GM04503 (cell line): ENCODE measurements at places on chromosomes 3 and 15.

GRCh38 chr3:15297608-15298350 lies 34.6 kb downstream of the SH3BP5 start:
- no peak for DNase-seq

DNA sequence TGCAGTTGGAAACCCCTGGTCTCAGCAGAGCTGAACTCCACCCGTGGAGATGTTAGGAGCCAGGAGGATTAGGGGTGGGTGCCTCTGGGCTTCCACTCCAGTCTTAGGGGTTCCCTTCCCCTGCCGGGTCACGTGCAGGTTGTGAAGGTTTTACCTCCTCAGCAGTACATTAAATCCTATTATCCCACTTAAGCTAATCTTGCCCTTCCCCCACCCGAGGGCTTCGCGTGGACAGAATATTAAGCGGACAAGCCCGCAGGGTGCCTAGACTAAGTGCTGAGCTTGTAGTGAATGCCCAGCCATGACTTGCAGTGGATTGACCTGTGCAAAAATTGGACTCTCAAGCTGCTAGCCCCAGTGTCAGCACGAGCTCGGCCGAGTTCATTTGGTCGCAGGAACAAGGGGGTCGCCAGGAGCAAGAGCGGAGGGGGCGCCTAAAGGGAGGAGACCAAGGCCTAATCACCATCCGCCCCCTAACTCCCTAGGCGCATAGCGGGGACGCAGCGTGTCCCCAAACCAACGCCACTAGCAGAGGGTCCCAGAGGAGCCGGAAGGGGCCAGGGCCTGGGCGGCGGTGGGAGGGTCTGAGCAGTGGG lies 498 bp upstream of the SEMA4B start:
- no peak for DNase-seq

DNA sequence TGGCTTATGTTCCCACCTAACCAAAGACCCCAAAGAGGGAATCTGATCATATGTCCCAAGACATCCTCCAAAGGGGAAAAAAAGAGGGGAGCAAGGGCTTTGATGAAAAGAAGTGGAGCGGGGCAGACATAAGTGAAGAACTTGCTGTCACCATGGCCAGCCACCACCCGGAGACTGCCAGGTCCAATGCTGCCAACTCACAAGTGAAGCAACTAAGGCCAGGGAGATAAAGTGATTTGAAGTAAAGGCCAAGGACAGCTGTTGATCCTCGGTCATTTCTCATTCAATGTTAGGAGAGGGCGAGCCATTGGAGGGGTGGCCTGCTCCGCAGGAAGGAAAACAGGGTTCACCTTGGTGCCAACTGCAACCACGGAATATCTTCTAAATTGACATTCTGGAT lies 72.6 kb upstream of the C3orf80 start:
- DNase-seq = no peak

DNA sequence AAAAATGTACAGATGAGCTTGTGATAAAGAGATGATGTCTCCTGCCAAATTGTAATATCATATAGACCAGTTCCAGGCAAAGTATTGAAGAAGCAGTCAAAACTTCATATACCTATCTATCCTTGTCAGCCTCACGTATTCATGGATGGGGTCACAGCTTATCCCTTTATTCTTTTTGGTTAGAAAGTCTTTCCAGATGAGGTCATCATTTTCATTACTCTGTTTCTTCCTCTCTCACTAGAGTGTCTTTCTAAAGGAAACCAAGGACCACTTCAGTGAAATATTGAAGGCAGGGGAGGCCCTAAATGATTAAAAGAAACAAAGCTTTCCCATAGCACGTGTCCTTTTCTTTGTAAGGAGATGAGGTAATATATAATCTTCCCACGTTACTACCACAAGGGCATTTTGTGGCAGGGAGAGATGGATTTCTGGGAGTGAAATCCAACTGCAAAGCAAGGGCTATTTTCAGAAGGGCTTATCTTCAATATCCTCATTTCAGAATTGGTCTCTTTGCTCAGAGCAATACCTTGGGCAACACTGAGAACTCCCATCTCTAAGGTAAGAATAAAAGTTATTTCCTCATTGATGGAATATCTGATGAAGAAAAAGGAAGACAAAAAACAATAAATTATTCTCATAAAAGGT lies 260.2 kb downstream of the TIGIT start:
- no peak for DNase-seq

DNA sequence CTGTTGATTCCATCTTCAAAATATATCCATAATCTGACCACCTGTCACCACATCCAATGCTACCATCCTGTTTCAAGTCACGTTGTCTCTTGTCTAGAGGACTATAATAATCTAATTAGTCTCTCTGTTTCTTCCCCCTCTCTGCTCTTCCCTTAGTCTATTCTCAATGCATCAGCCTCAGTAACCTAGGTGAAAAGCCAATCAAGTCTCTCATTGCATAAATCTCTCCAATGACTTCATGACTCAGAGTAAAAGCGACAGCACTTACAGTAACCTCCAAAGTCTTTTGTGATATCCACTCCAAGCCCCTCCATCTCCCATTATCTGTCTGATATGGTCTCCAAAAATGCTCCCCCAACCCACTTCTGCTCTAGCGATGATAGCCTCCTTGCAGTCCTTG lies 7.2 kb downstream of the UBA3 start:
- no peak for DNase-seq

DNA sequence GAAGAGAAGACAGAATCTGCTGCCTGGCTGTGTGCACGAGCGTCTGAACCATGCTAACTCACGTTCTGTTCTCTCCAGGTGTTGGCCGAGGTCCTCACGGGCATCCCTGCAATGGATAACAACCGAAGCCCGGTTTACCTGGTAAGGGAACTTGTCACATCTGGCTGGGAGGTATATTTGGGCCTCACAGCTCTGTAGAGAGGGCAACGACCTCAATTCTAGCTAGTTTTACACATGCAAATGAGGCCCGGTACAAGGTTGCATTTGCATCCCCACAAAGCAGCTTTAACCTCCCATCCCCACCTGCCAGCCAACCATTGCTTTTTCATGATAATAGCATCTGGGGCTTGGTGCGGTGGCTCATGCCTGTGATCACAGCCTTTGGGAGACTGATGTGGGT lies 22.0 kb upstream of the TATDN2 start:
- no peak for DNase-seq

DNA sequence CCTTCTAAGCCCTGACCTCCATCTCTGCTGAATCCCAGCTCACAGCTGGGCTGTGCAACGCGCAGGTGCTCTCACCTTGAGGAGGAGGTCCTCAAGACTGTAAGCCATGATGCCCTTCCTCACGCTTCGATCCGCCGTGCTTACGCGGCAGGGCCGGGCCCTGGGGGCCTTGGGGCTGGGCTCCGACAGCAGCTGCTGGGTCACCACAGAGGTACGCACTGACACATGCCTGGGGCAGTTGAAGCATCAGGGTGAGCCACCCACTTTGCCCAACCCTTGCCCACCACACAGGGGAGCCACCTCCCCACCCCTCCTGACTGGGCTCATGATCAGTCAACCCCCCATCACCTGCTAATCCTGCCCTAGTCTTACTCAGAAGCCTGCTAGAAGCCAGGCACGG lies 3.1 kb downstream of the CIDEC start:
- no peak for DNase-seq

DNA sequence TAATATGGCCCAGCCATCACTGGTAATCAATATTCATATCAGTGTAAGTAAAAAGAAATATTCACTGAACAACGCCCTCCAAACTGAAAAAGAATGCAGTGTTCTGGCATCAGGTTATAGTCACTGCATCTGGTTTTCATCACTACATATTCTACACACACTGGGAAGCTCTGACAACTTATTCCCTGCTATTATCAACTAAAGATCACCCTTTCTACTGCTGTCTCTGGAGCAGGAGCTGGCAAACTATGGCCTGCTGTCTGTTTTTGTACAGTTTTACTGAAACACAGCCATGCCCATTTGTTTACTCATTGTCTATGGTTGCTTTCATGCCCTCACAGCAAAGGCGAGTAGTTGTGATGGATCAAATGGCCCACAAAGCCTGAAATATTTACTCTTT lies 35.3 kb downstream of the TUBGCP4 start:
- DNase-seq = no peak

GRCh38 chr15:91264651-91265351 lies 164.7 kb downstream of the SV2B start:
- no peak for DNase-seq

- no peak for DNase-seq
These were observed 193.0 kb downstream of the ATP10A start for GRCh38 chr15:25670025-25670554.

DNA sequence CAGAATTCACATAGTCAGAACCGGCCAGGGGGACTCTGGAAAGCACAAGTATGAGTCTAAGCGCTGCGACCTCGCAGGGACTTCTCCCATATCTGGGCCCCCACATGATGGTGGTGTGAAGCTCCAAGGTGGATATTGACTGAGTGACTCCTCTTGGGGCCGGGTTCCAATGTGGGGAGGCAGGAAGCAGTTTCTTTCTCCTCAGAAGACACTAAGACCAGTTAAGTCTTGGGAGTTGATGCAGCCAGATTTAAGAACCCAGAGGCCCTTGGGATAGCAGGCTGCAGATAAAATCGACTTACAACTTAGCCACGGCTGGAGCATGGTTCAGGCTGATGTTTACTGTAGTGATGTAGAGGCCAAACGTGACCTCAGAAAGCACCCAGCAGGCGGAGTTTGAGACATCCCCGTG lies 55.4 kb upstream of the KLF13 start:
- DNase-seq = no peak

DNA sequence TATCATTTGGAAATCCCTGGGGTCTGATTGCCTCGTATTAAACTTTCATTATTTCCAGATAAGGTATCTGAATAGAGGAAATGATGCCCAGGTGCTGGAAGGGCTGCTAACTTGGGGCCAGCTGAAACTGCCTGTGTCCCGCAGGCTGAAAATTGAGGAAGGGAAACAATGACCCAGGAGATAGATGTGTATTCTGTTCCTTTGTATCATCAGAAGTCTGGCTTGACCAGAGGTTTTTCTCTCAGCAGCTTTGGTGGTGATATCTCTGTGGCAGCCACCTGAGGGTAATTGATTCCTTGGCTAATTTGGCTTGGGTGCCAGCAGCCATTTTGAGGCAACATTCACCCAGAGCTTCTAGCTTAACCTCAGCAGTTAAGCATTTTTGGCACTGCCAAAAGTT lies 90.0 kb upstream of the STT3B start:
- DNase-seq = no peak

DNA sequence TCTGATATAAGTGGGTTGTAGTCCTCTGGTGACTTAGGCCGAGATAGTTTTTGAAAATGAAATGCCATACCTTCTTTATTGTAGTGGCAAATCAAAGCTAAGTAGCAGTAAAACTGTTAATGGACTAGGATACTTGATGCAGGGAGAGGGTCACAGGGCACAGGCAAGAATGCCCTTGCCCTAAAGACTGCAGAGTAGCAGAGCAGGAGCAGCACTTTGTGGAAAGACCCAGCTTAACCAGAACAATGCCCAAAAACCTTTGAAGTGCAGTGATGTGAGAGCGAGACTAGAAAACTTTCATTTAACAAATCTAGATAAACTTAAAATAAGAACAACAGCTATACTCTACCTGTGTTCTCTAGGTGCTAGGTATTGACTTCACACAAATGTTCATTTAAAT lies 121.9 kb downstream of the MBNL1 start:
- no peak for DNase-seq

DNA sequence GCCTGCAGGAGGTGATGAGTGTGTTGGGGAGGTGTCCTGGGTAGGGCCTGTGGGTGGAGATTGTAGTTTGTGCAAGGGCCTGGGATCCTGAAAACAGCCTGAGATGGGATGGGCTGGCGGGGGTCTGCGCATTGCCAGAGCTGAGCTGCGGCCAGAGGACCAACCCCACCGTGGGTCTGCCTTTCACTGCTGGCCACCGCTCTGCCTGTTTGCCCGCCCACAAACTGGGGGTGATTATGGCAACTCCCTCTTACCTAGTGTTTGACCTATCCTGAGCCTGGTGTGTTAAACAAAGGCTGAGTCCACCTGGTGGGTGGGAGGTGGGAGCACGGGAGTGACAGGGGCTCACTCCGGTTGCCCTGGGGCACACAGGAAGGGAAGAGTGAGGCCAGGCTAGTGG lies 9.8 kb downstream of the ABTB1 start:
- no peak for DNase-seq

GRCh38 chr3:21914451-21914850 lies 163.4 kb upstream of the ZNF385D start:
- DNase-seq = no peak

DNA sequence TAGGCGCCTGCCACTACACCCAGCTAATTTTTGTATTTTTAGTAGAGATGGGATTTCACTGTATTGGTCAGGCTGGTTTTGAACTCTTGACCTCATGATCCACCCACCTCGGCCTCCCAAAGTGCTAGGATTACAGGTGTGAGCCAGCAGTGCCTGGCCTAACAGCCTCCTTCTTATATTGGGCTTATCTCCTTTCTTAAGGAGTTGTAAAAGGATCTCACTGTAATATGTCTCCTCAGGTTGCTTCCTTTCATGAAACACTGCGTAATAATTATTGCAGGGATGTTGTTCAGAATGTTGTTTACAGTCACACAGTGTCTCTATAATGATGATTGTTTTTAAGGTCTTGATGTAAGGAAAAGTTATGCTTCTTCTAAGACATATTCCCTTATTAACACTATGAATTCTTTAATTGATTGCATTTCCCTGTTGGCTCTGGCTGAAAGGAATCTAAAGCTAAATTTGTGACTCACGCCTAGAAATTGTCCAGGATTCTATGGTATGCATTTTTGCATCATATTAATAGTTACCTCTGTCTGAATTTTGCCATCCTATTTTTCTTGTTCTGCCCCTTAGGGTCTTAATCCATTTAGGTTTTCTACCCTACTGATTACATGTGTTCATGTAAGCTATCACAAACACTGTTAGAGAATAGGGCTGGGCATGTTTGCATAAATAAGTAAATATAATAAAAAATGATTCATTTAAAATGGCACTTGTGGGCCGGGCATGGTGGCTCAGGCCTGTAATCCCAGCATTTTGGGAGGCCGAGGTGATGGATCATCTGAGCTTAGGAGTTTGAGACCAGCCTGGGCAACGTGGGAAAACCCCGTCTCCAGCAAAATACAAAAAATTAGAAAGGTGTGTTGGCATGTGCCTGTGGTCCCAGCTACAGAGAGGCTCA lies 24.5 kb upstream of the RNF111 start:
- DNase-seq = no peak

- peak; percentile 94 for DNase-seq
These were observed 3.4 kb downstream of the GXYLT2 start for GRCh38 chr3:72891053-72891855.

- DNase-seq = peak; percentile 13
These were observed 215.1 kb downstream of the SHQ1 start for GRCh38 chr3:72633121-72633520.

DNA sequence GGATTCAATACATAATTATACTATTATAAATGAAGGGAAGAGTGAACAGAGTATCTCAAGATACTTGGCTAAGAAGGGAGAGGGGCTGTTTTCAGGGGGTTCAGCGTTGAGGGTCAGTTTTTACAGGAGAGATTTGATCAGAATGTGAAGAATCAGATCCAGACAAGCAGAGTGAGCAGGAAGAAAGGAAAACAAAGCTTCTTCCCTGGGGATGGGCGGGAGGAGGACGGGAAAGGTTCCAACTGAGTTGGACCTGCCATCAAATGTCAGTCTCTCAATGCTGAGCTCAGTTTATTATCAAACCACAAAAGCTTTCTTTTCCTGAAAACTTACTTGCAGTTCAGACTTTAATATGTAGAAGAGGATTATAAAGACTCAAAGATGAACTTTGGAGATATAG lies 6.0 kb upstream of the MELTF start:
- no peak for DNase-seq
